ENCODE measurements at places on chromosomes 5 and 9.

DNA sequence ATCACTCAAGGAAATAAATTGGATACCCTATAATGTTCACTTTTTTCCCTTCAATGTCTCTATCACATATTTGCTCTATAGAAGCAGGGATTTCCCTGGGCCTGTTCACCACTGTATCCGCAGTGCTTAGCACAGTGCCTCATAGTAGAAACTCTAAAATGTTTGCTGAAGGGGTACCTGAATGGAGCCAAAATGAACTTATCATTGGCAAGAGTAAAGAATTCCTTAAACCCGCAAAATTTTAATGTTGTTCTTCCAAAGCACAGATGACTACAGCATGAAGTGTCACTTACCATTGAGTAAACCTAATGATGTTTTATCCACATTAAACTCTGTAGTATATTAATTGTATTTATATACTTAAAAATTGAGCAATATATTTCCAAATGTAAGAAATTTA lies 96.1 kb downstream of the JAKMIP2 start:
- no peak for DNase-seq

DNA sequence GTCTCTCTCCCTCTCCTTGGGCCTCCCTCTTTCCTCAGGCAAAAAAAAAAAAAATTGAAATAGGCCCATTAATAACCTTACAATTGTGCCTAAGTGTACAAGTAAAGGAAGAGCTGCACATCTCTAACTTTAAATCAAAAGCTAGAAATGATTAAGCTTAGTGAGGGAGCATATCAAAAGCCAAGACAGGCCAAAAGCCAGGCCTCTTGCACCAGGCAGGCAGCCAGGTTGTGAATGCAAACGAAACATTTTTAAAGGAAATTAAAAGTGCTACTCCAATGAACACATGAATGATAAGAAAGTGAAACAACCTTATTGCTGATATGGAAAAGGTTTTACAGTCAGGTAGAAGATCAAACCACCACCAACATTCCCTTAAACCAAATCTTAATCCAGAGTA lies 383.4 kb downstream of the KIAA0825 start:
- DNase-seq = no peak

- DNase-seq = no peak
Observed at GRCh38 chr9:36101916-36102741, 34.4 kb upstream of the GLIPR2 start.

GRCh38 chr5:4370218-4370617 lies 769.9 kb upstream of the ADAMTS16 start:
- DNase-seq = no peak

DNA sequence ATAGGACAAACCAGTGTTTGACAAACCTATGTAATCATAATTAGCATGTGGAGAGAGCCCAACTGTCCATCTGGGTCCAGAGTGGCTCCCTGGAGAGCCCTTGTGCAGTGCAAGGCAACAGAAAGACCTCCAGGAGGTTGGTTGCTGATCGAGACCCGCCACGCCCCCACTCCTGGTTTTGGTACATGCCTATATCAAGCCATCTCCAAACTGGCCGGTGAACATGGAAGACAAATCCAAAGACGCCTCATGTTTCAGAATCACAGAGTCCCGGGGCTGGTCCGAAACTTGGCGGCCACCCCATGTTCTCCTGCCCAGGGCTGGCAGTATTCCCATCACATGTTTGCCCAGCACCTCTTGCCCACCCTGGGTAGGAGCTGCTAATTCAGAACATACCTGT lies 140.2 kb downstream of the PAX5 start:
- no peak for DNase-seq

DNA sequence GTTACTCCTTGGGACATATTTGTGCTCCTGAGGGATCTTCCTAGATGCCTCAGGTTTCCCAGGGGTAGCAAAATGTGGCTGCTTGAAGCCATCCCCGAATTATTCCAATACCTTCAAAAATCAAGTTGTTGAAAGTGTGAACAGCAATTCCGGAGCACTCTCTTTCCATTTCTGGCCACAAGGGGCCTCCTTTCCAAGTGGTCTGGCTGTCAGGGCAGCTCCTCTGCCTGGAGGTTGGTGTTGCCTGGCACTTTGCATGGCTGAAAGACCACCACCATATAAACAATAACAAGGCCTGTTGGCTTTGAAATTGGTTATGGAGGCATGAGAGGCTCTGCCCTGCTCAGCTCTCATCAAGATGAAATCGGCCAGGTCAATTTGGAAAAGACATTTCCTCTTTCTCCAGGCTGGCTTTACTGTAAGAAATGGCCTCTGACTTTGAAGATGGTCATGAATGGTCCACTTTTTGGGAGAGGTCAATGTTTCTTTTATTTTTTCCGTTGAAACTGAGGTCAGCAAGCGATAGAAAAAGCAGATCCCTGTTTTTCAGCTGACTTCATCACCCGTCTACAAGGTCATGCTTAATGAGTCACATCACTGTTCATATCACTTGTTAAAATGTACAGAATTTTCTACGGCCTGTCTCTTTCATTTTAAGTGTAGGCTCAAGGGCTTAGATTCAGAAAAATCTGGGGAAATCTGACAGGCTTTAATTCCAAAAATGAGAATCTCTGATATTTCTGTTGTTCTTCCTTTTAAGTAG lies 481.1 kb upstream of the ZNF608 start:
- DNase-seq = no peak

- no peak for DNase-seq
Observed at GRCh38 chr9:123044586-123044985, 11.1 kb downstream of the GPR21 start.

DNA sequence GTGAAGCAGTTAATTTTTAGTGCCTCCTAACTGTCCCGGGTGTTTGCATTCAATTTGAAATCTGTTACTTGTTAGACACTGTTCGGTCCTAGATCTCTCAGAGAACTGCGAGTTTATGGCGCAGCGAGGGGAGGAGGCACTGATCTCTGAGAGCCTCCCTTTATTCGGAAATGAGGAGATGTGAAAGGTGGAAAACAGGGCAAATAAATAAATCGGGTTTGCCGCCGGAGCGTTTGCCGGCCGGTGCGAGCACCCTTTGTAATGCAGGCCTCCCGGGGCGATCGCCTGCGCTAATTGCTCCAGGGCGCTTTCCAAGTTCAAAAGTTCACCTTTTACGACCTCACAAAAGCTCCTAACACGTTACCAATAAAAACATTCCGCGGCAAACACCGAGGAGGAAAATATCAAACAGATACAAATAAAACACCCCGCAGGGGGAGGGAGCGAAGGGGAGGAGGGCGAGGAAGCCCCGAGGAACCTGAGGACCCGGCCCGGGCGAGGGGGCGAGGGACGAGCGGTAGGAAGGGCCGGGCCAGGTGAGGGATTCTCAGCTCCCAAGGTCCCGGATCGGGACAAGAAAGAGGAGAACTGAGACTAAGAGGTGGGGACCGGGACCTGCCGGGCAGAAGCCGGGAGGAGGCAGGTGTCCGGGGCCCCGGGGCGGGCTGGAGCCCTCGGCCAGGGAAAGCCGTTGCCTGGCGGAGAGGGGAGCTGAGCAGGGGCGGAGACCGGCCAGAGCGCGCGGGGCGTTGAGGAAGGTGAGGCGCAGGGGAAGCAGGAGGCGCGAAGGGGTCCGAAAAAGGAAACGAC lies 1.4 kb downstream of the NR6A1 start:
- no peak for DNase-seq

DNA sequence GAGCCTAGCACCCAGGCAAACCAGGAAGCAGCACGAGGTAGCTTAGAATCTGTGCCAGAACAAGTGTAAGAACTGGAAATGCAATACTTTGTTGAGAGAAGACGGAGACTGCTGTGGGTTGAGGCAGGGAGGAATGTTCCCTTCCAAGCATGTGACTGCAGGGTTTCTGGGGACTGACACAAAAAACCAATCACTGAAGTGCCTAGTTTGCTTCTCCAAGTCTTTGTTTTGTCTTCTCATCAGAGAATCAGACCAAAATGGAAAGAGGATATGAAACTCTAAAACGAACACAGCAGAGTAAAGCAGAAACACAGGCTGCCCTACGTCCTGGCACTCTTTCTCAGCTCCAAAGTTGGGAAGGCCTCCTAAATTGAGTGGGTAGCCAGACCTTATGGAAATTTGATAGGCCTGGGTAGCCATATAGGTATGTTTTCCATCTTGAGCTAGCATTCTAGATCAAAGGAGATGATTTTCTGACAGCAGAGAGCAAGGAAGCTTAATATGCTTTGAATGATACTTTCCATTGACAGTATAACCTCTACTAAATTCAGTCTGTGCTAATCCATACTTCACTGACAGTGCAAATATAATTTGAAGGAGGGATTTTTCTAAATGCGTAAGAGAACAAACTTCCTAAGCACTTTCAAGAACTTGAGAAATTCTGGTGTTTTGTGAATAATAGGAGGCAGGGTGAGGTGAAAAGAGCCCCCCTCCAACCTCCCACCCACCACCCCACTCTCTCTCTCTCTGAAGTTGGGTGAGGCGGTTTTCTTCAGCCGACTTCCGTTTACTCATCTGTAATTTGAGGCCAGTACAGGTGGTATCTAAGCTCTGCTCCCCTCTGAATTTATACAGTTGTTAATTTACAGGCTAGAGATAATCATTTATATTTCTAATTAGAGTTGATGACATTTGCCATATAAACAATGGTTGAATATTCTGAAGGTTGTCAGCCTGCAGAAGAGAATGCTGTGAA lies 5.5 kb downstream of the ADRB2 start:
- no peak for DNase-seq

- no peak for DNase-seq
Observed at GRCh38 chr9:33139421-33140228, 27.5 kb downstream of the B4GALT1 start.

GRCh38 chr5:150517272-150518152 lies 9.6 kb downstream of the NDST1 start:
- DNase-seq = no peak

DNA sequence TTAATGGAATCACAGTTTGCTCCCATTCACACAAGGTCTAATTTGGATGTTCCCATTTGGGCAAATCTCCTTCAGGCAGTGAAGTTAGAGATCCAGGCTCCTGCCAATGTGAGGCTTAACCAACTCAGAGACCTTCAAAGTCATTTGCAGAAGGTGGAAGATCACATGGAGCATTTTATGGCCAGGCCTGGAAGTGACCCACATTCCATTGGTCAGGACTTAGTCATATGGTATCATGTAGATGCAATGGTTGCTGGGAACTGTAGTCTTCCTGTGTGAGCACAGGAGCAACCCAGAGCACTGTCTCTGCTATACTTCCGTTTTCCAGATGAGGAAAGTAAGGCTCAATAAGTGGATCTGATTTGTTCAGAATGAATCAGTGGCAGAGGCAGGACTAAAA lies 292.7 kb upstream of the SMARCA2 start:
- DNase-seq = no peak

GRCh38 chr5:105397749-105398148 lies 1835.2 kb upstream of the NUDT12 start:
- no peak for DNase-seq

DNA sequence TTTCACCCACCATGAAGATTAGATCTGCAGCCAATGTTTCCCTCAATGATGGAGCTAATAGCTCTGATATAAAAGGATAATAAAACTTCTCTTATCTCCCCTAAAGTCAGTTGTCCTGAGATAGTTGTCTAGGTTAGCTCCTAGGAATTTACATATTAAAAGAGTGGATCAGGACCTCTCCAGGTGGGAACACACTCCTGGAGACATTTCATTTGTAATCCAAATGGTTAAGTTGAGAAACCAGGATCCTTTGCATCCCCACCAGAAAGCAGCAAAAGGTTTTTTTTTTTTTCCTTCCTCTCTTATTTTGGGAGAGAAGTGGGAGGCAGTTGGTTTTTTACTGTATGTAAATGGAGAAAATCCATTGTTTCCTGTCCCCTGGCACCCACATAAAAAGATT lies 182.5 kb upstream of the FBXL17 start:
- no peak for DNase-seq

DNA sequence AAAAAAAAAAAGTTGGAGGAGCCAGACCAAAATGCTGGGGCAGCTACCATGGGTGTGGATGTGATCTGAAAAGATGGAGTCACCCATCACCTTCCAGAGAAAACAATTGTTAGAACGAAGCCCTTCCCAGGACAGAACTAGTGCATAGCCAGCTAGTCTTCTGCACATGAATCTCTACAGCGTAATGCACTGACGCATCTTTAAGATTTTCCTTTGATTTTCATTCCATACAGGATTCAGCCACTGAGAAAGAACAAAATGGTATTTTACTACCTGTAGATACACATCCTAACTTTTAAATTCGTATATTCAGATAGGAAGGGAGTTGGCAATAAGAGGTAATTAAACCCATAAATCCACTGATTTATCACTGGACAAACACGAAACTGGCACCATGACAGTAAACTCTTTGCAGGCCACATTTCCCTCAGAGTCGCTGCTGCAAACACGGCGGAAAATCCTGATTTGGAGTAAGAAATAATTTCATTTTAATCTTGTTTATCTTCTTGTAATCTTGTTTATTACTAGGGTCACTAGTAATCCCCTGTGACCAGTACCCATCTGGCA lies 206.6 kb downstream of the SPOCK1 start:
- no peak for DNase-seq

DNA sequence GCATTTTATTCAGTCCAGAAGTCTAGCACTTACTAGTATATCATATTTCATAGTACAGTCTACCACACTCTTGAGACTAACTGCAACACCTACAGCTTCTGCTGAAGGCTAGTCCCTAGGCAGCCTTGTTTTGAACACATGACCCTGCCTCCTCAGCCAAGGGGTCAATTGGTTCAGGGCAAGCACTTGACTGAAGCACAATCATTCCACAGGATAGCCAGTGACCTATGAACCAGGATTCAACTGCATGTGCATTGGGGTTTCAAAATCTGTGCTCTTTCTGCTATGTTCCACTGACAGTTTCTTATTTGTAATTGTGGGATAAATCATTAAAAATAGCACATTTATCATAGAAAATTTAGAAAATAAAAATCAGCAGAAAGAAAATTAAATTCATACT lies 186.8 kb downstream of the TMEM161B start:
- no peak for DNase-seq

- DNase-seq = no peak
Observed at GRCh38 chr9:134775081-134775951, 105.3 kb upstream of the FCN2 start.

GRCh38 chr5:126508962-126509279 lies 85.7 kb downstream of the GRAMD2B start:
- no peak for DNase-seq

DNA sequence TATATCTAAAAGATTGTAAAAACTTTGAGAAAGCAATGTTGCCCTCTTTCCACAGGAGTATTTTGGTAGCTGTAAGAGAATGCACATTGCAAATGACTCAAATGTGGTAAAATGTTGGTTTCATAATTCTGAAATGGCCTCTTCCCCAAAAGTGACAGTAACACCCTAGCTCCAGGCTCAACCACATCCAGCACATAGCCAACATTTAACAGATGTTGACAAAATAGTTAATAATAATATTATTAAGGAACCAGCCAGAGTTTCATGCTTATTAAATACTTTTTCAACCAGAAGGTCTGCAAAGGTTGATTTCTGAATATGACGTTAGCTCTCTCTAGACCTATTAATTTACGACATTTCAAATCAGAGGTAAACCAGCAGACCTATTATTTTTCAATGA lies 1.3 kb downstream of the ANXA1 start:
- DNase-seq = no peak

GRCh38 chr5:158943057-158943456 lies 156.7 kb downstream of the EBF1 start:
- DNase-seq = no peak

GRCh38 chr5:144142824-144143162 lies 27.7 kb downstream of the YIPF5 start:
- DNase-seq = no peak
